ENCODE measurements at places on chromosomes 7 and 10.

DNA sequence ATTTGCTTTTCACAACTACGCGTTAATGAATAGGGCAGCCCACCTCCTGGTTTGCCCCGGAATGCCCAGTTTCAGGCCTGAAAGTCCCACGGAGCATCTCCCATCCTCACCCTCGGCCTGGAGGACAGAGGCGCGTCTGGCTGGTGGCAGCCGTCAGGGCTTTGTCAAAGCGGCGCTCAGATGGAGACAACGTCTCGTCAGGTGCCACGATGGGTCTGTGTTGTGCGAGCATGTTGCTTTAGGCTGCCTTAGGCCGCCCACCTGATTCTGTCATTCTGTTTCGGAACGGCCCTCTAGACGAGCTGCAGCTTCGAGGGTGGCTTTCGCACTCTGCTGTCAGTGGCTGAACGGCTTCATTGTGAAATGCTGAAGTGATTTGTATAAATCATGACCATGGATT is 39.4 kb upstream of the CFAP46 start:
- DNase-seq: no peak

GRCh38 chr10:133022776-133023100 is 65.0 kb upstream of the ADGRA1 start:
- DNase-seq: no peak

DNA sequence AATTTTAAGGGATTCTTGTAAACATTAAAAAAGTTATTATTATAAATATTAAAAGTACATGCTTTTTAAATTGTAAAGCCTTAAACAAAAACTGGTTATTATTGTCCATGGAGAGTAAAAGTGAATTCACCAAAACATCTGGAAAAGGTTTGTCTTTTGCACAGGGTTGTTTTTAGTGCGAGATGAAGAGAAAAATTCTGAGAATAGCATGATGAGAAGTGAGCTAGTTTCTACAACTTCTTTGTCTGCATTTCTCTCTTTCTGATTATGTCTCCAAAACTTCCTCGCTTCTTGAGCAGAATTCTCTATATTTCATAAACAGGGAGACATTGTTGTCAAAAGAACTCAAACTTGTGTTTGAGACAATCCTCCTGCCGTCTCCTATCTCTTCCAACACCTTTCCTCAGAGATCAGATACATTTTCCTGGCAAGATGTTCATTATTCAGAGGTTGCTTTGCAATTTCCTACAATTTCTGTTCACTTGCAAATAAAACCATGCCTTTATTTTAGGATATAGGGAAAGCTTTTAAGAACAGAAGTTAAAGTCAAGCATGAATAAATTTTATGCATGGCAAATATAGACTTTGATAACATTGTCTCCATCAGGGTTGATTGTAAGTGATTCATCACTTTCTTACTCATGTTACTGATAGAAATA is 372.1 kb upstream of the NPVF start:
- no peak for DNase-seq

GRCh38 chr10:33087152-33087551 is 129.1 kb upstream of the ITGB1 start:
- no peak for DNase-seq

- DNase-seq: no peak
These were observed 513 bp downstream of the TMEM178B start for GRCh38 chr7:141074162-141074991.

DNA sequence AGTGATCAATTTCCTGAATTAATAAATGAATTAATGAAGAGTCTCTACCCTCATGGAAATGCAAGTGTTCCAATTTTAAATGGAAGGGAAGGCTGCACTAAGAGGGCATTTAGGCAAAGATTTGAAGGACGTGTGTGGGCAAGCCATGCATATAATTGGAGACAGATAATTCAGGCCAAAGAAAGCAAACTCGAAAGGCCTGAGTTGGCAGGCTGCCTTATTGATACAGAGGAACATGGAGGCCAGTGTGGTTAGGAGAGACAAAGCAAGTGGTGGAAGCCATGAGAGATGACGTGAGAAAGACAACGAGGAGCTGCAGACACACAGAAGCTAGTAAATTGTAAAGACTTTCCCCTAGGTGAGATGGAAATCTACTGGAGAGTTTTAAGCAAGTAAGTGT is 15.4 kb upstream of the PCLO start:
- no peak for DNase-seq

- no peak for DNase-seq
These were observed 3.7 kb downstream of the PDK4 start for GRCh38 chr7:95592570-95592969.

DNA sequence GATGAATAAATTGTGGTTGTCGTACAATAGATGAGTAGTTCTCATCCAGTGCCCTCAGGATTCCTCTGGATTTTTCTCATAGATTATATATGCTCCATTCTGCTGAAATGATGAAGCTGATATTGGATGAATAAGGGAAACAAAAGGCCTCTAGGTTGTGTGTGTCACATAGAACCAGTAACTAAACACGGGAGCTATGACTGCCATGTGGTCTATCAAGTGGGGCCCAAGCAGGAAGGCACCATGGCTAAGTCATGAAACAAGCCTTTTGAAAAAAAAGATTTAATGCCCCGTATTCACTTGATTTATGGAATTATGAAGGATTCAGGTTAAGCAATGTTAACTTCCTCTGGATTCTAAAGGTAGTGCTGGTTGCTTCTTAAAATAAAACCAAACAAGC is 225.1 kb downstream of the TCF7L2 start:
- DNase-seq: no peak

- DNase-seq: no peak
These were observed 17.3 kb upstream of the SMNDC1 start for GRCh38 chr10:110321869-110322620.

DNA sequence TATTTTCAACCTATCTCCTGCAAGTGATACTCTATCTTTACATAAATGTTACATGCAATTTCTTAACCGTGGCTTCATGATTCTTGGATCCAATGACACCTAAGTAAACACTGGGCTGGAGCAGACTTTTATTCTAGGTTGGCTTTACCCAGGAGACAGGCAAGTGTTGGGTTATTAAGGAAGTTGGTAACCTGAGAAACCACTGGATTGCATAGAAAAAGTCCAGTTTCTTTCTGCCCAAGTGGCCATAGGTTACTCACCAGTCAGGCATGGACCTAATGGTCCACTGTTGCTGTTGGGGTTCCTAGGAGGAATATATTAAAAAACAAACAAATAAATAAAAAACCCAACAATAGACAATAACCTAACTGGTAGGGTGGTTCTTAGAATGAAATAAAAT is 112.8 kb downstream of the SEMA3D start:
- DNase-seq: no peak

DNA sequence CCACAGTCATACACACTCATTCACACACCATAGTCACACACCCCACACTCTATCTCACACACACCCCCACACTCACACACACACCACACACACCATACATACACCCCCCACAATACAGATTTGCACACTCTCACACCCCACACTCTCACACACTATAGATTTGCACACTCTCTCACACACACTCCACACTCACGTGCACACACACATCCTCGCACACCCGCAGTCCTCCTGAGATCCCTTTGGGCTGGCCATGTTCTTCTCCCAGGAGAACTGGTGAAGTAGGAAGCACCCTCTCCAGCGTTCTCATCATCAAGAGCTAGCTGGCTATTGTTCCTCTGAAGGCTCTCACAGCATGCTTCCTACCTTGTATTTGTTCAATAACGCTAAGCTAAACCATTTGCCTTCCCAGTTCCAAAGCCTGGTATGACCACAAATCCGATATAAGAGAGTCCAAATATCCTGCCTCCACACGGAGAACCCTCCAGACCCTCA is 86.2 kb downstream of the HECW1 start:
- DNase-seq: no peak

- DNase-seq: no peak
These were observed 31.4 kb upstream of the CDH23 start for GRCh38 chr10:71365366-71365765.

- no peak for DNase-seq
These were observed 560.2 kb downstream of the SUGCT start for GRCh38 chr7:40694991-40695390.

DNA sequence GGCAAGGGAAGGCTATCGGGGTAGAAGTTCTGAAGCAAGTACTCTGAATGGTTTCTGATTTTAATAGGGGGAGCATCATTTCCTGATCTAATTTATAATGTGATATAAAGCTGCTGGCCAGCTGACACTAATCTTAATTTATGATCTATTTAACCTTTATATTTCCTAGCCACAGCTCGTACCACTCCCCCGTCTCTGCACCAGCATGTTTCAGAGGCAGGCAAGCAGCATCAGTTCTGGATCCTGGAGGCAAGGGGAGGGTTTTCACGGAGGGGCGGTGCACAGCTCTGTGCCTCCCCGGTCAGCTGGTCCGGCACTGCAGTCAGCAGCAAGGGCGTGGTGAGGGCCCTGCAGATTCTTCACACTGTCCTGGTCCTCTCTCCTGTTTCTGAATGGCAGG is 30.0 kb downstream of the MGMT start:
- DNase-seq: no peak

DNA sequence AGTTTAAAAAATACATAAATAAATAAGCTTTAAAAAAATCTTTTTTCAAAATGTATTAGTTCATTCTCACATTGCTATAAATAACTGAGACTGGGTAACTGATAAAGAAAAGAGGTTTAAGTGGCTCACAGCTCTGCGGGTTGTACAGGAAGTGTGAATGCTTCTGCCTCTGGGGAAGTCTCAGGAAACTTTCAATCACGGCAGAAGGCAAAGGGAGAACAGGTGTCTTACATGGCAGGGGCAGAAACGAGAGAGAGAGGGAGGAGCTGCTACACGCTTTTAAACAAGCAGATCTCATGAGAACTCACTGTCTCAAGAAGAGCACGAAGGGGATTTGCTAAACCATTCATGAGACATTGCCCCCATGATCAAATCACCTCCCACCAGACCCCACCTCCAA is 114.6 kb downstream of the DNAJC1 start:
- no peak for DNase-seq

DNA sequence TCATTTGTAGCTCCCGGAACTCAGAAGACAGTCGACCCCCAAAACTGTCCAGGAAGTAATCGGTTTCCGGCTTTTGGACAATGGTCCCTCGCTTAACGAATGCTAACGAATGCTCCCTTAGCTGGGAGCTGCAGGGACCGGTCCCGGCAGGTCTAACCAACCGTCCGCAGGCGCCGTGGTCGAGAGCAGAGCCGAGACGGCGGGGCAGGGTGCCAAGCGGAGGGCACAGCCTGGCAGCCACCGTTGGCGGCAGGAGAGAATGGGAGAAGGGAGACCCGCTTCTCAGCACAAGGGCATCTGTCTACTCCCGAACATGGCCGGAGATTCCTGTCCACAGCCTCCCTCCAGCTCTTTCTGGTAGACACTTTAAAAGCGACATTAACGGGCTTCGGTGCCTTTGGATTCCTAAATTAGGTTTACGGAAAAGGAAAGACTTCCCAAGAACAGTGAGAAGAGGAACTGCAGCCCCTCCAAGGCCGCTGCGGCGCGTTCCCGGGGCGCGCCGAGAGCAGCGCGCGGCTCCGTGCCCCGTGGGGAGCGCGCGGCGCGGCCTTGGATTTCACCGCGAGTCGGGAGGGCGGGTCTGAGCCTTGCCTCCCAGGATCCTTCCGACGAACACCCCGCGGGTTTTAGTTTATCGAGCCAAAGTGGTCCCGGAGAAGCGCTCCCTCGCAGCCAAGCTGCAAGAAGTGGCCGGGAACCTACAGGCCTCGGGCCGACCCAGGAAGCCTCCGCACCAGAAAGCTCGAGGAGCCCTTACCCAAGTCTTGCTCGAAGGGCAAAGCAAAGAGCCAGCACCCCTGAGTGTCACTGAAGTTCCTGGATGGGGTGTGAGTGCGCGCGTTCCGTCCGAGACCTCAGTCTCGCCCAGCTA is 3.6 kb upstream of the TBX20 start:
- DNase-seq: no peak

DNA sequence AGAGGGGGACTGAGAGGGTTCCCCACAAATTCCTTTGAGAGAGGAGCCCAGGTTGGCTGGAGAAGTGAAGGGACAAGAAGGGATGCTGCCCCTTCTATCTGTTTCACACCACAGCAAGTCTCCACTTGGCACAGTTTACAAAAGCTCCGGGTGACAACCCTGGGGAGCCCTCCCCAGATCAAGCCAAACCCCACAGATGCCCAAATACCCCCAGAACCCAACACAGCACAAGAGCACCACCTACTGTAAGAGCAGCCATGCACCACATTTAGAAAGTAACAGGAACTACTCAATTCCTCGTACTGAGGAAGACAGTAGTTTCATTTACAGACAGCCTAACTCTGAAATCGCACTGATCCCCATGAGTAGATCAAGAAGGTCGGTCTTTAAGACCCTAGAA is 67.8 kb upstream of the ATP6V0A4 start:
- no peak for DNase-seq

DNA sequence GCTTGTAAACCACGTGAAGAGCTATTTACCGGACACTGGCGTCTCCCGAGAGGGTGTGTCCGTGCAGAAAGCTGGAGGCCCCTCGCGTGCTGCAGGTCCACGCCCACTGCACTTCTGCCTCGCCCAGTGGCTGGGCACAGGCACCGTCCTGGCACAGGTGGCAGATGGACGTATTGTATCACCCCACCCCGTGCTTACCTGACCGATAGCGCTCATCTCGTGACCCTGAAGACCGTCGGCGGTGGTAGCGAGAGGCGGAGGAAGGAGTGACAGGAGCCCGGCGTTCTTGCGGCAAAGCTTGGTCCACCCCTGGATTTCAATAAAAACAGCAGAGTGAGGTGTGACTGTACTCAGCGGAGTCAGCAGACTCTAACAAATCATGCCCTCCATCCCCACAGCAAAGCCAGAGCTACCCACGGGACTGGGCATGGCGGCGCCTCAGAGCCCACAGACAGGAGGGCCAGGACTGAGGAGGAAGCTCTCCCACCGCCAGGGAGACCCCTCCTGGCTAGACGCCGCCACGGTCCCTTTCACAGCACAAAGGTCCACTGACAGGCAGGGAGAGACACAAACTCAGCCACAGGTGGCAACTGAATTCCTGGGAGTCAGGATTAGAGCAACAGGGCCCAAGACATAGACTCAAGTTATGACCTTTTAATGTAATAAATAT is 217.1 kb downstream of the DIP2C start:
- no peak for DNase-seq

GRCh38 chr10:126904516-126904817 is 761 bp upstream of the DOCK1 start:
- no peak for DNase-seq

DNA sequence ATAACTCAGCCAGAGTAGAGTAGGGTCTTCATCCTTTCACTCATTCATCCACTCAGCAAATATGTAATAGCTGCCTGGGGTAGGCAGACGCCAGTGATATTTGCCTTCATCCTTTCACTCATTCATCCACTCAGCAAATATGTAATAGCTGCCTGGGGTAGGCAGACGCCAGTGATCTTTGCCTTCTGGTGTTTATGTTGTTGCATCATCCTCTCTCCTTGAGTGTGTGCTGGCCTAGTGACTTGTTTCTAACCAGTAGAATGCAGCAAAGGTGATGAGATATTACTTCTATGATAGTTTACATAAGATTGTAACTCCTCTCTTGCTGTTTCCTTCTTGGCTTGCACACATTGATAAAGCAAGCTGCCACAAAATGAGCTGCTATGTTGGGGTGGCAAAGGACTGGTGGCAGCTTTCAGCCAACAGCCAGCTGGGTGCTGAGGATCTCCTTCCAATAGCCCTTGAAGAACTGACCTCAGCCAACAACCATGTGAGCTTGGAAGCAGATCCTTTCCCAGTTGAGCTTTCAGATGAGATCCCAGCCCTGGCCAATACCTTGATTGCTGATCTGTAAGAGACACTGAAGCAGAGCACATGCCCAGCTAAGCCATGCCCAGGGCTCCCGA is 23.2 kb upstream of the MTPN start:
- no peak for DNase-seq
